ENCODE measurements at places on chromosomes 16 and 17.

DNA sequence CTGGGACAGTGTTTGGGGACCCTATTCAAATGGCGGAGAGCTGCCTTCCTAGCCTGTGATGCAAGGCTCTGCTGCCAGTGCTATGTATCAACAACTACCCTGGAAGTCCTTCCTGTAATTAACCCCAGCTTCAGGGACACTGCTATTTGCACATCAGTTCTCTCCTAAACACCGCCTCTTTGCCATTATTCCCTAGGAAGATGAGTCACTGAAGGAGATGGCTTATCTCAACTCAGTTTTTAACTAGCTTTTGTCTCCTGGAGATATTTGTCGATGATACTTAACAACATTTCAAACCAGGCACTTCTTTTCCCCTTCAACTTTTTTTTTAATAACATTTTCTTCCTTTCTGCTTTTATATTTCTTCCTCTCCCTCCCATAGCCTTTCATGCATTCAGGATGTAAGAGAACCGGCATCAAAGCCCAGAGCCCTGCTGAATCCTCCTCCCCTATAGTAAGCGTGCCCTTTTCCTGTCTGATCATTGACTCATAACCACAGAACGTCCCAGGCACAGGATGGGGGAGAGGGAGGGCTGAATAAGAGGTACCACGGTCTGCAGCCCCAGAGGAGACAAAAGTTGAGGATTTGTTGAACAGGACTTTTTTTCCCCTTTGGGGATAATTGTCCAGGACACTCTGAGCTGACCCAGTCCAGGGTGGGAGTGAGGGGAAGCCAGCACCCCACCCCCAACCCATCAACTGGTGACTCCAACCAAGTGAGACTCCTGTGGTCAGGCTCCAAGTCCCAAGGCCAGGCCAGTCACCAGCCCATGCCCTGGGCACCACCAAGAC lies 387.8 kb upstream of the SALL1 start:
- H3K27me3 ChIP-seq: no peaks in the 10 kb centered on the region
- no peak overlapping the region for H3K4me3 ChIP-seq
- no peaks in the 10 kb centered on the region for H3K36me3 ChIP-seq
- no peaks in the 10 kb centered on the region for H3K4me1 ChIP-seq
- no peak overlapping the region for H3K27ac ChIP-seq

- no peak overlapping the region for H3K27ac ChIP-seq
- no peaks in the 10 kb centered on the region for H3K36me3 ChIP-seq
- H3K4me3 ChIP-seq: no peak overlapping the region
Measured at GRCh38 chr17:8073627-8074484, 13.7 kb downstream of the ALOX12B start.

- H3K4me1 ChIP-seq: peaks cover 63% of the 10 kb centered on the region
- H3K36me3 ChIP-seq: no peaks in the 10 kb centered on the region
- DNase-seq: peak; percentile 46
Measured at GRCh38 chr17:82229698-82230608, 1.1 kb downstream of the SLC16A3 start.

- H3K36me3 ChIP-seq: no peaks in the 10 kb centered on the region
- H3K4me3 ChIP-seq: no peak overlapping the region
- H3K27me3 ChIP-seq: no peaks in the 10 kb centered on the region
- H3K4me1 ChIP-seq: no peaks in the 10 kb centered on the region
- DNase-seq: no peak
- no peak overlapping the region for H3K27ac ChIP-seq
Measured at GRCh38 chr16:17643935-17644334, 173.2 kb upstream of the XYLT1 start.

GRCh38 chr17:28863953-28864352 lies 9.1 kb downstream of the ERAL1 start:
- peaks cover 26% of the 10 kb centered on the region for H3K36me3 ChIP-seq
- H3K27me3 ChIP-seq: no peaks in the 10 kb centered on the region
- H3K4me1 ChIP-seq: no peaks in the 10 kb centered on the region
- H3K4me3 ChIP-seq: no peak overlapping the region

DNA sequence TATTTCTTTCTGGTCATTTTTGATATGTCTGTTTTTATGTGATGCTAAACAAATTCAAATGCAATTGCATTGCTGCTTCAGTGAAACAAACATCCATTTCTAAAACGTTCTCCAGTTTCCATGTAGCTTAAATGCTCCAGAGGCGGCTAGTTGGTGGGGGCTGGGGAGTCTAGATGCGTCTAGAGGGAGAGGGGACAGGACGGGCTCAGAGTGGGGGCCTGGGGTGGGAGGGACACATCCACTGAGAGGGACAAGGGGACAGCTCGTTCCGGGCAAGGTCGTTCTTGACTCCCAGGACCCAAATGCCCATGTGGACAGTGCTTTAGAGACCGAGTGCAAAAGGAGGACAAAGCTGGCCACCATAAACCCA lies 102.3 kb downstream of the FOXL1 start:
- no peak overlapping the region for H3K4me3 ChIP-seq
- H3K4me1 ChIP-seq: peaks cover 10% of the 10 kb centered on the region
- no peak for DNase-seq

DNA sequence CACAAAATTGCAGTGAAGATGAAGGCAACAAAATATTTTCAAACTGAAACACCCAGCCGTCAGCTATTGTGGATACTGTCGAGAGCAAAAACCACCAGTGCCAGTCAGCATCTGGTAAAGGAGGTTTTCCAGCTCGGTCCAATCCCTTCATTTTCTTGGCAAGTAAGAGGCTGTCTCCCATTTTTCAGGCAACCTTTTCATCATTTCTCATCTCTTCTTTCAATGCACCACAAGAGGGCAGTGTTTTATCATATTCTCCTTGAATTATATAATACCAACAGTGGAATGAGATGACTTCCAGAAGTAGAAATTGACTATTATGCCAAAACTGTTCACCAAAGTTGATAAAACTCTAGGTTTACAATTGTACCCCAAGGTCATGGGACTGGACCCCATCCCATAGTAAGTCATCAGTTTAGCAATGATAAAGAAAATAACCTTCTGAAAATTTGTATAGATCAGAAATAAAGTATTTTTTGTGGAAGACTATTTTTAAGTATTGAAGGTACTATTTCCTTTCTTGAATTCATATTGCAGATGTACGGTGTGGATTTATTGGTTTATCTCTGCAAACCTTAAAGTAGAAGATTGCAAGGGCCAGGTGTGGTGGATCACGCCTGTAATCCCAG lies 16.8 kb downstream of the NQO1 start:
- no peaks in the 10 kb centered on the region for H3K4me1 ChIP-seq
- peak; percentile 89 for DNase-seq
- no peaks in the 10 kb centered on the region for H3K27me3 ChIP-seq
- H3K36me3 ChIP-seq: peaks cover 16% of the 10 kb centered on the region

DNA sequence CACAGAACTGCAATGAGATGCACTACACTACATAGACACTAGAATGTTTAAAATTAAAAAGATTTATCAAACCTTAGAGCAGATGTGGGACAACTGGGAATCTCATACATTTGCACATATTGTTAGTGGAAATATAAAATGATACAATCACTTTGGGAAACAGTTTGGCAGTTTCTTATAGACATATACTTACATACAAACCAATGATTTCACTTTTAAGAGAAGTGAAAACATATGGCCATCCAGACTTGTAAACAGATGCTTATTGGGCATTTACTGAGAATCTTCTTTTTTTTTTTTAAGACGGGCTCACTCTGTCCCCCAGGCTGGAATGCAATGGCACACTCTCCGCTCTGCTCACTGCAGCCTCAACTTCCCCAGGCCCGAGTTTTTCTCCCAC lies 50.1 kb downstream of the AXIN2 start:
- DNase-seq: peak; percentile 63
- peaks cover 7% of the 10 kb centered on the region for H3K4me1 ChIP-seq
- H3K4me3 ChIP-seq: no peak overlapping the region

DNA sequence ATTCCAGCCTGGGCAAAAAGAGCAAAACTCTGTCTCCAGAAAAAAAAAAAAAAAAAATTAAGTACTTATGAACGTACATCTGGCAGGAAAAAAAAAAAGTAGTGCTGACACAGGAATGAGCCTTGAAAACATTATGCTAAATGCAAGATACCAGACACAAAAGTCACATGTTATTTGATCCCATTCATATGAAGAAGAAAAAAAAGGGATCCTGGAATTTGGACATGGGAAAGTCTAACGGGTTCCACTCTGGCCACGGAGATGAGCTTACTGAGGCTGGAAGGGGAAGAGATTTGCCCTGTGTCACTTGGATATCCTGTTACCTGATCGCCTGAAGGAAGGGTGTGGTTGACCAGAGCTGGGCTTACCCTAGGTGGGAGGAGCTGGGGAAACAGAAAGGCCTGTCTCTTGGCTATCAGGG lies 251.9 kb downstream of the PARN start:
- H3K4me1 ChIP-seq: peaks cover 13% of the 10 kb centered on the region
- H3K36me3 ChIP-seq: no peaks in the 10 kb centered on the region
- DNase-seq: no peak
- no peak overlapping the region for H3K4me3 ChIP-seq

- no peaks in the 10 kb centered on the region for H3K36me3 ChIP-seq
- no peak overlapping the region for H3K4me3 ChIP-seq
- H3K27ac ChIP-seq: peak overlapping the region; percentile 87
- DNase-seq: no peak
- peaks cover 49% of the 10 kb centered on the region for H3K4me1 ChIP-seq
Measured at GRCh38 chr17:47203984-47204721, 5.0 kb upstream of the MYL4 start.

- H3K4me3 ChIP-seq: peak overlapping the region; percentile 81
- H3K27ac ChIP-seq: peak overlapping the region; percentile 88
- peaks cover 21% of the 10 kb centered on the region for H3K4me1 ChIP-seq
Measured at GRCh38 chr17:752620-753219, 656 bp upstream of the GEMIN4 start.

DNA sequence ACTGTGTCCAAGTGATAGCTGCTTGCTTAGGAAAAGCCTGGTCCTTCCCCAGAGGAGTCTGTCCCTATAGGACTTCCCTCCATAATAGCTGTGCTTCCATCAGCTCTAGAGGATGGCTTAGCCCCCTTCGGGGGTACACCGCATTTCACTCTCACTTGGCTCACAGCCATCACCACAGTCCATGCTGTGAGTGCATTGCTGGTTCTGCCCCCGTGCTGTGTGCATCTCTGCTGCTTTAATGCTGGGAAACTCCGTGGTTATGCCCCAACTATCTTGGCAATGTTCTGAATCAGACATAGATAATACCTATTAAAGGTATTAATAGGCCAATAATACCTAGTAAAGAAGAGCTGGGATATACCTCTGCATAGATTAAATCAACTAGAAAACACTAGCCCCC lies 58.3 kb downstream of the SIAH1 start:
- no peaks in the 10 kb centered on the region for H3K27me3 ChIP-seq
- DNase-seq: no peak
- H3K4me3 ChIP-seq: no peak overlapping the region
- no peaks in the 10 kb centered on the region for H3K4me1 ChIP-seq
- peaks cover 8% of the 10 kb centered on the region for H3K36me3 ChIP-seq
- no peak overlapping the region for H3K27ac ChIP-seq

- H3K4me1 ChIP-seq: peaks cover 8% of the 10 kb centered on the region
- no peaks in the 10 kb centered on the region for H3K36me3 ChIP-seq
- peak; percentile 44 for DNase-seq
- H3K27ac ChIP-seq: peak overlapping the region; percentile 99
- peaks cover 4% of the 10 kb centered on the region for H3K27me3 ChIP-seq
Measured at GRCh38 chr16:2881783-2882649, 999 bp upstream of the FLYWCH2 start.

DNA sequence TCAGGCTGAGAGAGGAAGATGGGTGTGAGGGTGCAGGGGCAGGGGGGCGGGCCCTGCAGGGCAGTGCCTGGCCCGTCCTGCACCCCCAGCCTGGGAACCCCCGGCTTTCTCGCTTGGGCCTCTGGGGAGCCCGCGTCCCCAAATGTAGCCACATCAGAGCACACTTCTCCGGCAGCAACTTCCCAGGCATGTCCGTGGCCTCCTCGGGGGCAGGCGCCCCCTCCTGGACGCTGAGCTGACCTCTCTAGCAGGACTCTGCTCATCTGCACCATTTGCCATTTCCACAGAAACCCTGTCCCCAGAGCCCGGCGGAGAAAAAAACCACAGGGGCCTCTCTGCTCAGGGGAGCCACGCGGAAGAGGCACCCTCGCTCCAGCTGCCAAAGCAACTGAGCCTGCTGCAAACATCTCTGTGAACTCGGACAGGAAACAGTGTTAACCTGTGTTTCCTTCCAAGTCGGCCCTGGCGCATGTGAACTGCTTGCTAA lies 63.4 kb downstream of the KLHDC4 start:
- no peaks in the 10 kb centered on the region for H3K27me3 ChIP-seq
- peak; percentile 61 for DNase-seq
- no peak overlapping the region for H3K27ac ChIP-seq
- peaks cover 19% of the 10 kb centered on the region for H3K4me1 ChIP-seq
- no peak overlapping the region for H3K4me3 ChIP-seq

DNA sequence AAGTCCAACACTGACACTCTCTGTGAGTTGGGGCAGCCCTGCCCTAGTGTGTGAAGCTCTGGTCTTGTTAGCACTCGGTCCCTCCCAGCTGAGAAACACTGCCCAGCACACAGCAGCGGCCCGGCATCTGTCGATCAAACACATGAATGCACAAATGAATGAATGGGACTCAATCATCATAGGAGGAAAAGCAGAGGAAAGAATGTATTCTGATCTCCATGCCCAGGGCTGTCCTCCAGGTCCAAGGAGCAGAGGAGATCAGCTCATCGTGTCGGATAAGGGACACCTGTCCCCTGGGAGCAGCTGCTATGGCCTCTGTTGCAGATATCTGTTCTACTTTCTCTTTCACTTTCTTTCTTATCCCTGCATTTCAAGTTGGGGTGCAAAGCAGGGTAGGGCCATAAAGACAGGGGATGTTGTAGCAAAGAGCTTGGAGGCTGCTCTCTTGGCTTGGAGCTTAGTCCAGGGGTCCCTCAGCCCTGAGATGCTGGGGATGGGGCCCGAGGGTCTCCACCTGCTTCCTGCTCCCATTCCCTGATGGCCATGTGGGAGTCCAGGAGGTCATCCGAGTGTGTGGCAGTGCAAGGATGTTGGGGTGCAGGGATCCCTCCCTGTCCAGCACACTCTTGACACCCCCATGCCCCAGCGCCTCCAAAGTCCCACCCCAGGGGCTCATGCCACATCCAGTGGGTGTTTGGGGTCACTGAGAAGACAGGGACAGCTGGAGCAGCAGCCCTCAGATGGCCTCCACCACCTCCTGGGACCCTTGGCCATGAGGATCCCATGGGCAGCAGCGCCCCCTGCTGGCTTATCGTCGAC lies 88.2 kb downstream of the IRF8 start:
- no peaks in the 10 kb centered on the region for H3K36me3 ChIP-seq
- H3K4me3 ChIP-seq: no peak overlapping the region
- no peak overlapping the region for H3K27ac ChIP-seq
- peaks cover 48% of the 10 kb centered on the region for H3K27me3 ChIP-seq
- H3K4me1 ChIP-seq: peaks cover 20% of the 10 kb centered on the region

GRCh38 chr17:2369039-2369438 lies 31.7 kb downstream of the SGSM2 start:
- DNase-seq: no peak
- H3K4me1 ChIP-seq: peaks cover 9% of the 10 kb centered on the region
- no peak overlapping the region for H3K4me3 ChIP-seq
- H3K27me3 ChIP-seq: no peaks in the 10 kb centered on the region

DNA sequence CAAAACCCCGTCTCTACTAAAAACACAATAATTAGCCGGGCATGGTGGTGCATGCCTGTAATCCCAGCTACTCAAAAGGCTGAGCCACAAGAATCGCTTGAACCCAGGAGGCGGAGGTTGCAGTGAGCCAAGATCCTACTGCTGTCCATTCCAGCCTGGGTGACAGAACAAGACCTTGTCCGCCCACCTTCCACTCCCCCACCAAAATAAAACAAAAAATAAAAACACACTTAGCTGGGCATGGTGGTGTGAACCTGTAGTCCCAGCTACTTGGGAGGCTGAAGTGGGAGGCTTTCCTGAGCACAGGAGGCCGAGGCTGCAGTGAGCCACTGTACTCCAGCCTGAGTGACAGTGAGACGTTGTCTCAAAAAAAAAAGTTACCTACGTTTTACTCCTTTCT lies 3.2 kb downstream of the PPM1E start:
- peaks cover 12% of the 10 kb centered on the region for H3K4me1 ChIP-seq
- H3K27me3 ChIP-seq: peaks cover 24% of the 10 kb centered on the region
- H3K4me3 ChIP-seq: no peak overlapping the region
- H3K36me3 ChIP-seq: no peaks in the 10 kb centered on the region

All from muscle of leg (tissue), 16 donors.